Fibroblast of skin of abdomen (primary cell): ENCODE measurements at places on chromosomes 3 and 15.

DNA sequence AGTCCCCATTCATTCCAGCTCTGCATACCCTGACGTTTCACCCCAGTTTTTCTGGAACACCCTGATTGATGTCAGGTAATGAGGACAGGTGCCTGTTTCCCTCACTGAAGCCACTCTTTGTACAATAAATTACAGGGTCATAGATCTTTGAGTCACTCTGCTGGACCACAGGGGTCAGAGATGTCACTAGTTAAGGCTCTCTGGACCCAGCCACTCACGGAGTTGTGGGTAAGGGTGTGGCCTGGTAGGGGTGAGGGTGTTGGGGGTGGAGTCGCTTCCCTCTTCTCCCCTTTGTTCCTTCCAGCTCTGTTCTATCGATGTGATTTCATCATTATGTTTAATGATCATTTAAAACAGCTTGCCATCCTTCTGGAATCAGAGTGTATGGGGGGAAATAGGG, 512 bp downstream of the IQCF5 start:
- DNase-seq = no peak

DNA sequence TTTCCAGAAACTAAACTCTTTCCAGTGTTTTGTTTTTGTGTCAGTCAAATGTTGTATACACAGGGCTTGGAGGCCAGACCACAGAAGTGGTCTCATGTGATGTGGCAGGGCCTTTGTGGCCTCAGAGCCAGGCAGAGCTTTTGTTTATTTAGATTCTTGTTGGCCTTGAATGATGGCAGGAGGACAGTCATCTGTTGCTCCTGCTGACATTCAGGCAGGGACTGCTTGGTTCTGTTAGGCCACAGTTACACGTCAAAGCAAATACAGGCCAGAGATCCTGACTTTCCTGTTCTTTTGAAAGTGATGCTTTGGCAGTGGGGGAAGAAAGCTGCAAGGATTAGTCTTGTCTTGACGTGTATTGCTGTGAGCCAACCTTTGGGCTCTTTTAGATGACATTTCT, 325.1 kb downstream of the CACNA2D3 start:
- DNase-seq = no peak

DNA sequence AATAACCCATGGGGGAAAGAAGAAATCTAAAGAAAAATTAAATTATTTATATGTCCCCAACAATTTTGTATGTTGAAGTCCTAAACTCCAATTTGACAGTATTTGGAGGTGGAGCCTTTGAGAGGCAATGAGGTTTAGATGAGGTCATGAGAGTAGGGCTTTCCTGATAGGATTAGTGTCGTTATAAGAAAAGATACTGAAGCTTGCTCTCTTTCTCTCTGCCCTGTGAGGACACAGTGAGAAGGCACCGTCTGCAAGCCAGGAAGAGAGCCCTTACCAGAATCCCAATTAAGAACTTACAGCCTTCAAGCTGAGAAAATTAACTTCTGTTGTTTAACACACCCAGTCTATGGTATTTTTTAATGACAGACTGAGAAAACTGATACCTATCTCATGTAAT, 16.1 kb upstream of the OR5AC2 start:
- DNase-seq = no peak

DNA sequence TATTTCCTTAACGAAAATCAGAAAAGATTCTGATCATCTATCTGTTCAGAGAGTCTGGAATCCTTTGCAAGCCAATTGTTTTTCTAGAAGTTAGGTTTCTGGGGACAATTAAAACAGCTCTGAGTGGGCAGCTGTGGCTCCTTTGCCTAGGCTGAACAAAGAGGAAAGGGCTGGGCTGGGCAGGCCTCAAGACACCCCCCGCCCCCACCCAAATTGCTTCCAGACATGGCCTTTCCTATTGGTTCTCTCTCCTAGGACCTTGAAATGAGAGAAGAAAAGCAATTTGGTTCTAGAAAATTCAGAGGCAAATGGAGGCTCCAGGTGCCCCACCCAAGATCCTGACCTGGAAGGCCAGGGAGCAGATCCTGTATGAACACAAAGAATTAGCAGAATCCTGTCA, 2.3 kb upstream of the ADPGK start:
- DNase-seq = peak; percentile 42

DNA sequence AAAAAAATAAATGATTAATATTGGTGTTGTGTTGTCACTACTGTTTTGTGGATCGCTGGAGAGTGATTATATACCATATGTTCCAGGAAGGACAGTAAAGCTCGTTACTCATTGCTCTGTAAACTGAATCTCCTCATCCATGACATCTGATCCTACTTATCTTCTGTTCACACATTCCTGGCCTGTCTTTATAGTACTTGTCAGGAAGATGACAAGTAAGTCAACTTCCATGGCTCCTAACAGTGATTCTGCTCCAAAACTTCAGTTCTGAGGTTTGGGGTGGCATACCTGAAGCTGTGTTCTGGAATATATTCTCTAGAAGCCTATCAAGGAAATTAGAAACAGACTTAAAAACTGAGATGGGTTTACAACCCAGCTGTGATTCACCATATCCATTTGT, 288.9 kb downstream of the ZBBX start:
- peak; percentile 62 for DNase-seq

DNA sequence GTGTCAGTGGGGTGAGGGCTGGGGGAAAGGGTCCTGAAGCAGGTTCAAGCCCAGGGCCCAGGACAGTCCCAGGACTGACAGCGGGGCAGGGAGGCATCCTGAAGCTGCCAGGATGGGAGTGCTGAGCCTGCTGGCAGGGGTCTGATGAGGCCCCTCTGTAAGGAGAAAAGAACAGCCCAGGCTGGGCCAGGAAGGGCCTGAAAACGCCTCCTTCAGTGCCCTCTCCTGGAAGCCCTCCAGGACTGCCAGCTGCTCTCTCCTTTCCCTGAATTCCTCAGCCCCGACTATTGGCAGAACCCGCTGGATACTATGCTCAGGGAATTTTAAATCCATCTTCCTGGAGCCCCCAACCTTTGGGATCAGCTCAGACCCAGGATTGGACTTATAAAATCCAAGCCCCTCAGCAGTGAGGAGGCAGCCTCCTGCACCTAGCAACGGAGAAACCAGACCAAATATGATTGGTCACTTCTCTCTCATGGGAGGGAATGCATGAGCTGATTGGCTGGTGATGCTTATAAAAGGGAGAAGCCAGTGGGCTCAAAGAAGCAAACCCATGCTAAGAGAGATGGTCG, 203.5 kb upstream of the LINGO1 start:
- no peak for DNase-seq

DNA sequence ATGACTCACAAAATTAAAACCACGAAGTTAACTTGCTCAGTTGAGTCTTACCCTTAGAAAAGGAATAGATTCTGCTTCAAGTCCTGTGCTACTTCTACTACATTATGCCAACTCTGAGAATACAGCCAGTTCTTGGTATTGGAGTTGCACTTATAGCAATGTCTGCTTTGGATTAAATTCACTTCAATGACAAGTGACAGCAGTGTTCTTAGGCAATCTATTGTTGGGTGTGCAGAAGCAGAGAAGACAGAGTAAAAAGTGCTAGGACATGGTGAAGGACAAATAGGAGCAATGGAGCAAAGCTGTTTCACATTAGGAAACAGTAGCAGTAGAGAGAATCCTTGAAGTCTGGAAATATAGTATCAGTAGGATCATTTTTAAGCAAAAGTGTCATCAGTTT, 713.1 kb downstream of the SI start:
- DNase-seq = no peak

DNA sequence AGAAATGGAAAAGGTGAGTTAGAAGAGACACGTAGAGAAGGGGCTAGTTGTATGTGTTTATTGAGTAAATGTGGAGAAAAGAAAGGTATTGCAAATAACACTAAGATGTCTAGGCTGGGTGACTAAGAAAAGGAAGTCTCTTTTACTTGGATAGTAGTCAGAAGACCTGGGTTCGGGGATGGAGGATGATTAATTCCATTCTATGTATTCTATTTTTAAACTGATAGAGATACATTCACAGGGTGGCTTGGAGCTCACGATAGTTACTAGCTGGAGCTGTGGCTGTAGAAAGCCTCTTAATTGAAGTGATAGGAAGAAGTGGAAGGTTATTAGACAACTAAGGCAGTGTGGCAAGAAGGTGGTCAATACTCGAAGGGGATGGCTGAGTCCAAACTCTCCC, 65.9 kb upstream of the TNIK start:
- DNase-seq = peak; percentile 60

DNA sequence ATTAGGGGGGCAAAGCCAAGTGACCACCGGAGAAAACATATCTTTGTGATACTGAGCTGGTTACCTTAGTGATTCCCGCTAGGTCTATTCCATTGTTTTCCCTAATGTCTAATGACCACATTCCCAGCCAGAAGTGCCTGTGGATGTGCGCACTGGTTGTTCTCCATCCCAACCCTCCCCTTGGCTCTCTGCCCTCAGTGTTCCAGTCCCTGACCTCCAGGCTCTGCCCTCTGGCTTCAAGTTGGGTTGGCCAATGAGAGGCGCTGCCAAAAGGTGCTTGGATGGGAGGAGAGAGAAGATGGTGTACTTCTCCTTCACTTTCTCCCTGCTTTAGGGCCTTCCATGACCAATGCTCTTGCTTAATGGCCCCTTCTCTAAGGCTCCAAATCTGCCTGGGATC, 2.4 kb downstream of the COLQ start:
- DNase-seq = no peak

DNA sequence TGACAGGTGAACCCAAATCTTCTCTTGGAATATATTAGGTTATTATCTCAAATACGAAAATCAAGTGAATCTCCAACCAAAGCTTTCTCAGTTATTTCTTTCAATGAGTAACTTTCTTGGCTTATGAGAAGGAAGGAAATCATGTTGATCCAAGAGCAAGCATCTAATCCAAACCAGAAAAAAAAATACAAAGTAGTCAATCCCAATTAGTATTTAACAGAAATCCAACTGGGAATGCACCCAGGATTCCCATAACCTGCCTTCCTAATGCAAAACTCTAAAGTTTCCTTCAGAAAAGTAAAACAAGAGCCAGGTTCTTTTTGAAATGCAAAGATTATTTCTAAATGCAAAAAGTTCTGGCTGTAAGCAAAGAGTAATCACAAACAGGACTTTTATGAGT, 289.3 kb downstream of the SHOX2 start:
- DNase-seq = no peak

DNA sequence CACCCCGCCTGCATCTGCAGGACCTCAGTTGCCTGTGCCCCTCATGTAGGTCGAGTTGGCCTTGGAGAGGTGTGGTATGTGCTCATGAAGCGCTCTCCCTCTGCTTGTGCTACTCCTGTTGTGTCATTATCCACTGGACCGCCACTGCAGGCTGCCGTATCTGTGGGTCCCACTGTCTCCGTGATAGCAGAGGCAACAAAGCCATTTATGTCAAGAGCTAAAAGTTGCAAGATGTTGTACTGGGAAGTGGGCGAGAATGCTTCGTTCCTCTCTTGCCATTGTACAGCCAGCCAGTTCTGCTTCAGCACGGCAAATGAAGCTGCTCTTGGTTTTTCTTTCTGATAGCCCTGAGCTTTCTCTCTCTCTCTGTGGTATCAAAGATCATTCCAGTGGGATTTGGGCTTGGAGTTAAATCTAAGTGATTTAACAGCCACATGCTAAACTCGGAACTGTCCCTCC, 89.0 kb downstream of the TMEM212 start:
- no peak for DNase-seq

DNA sequence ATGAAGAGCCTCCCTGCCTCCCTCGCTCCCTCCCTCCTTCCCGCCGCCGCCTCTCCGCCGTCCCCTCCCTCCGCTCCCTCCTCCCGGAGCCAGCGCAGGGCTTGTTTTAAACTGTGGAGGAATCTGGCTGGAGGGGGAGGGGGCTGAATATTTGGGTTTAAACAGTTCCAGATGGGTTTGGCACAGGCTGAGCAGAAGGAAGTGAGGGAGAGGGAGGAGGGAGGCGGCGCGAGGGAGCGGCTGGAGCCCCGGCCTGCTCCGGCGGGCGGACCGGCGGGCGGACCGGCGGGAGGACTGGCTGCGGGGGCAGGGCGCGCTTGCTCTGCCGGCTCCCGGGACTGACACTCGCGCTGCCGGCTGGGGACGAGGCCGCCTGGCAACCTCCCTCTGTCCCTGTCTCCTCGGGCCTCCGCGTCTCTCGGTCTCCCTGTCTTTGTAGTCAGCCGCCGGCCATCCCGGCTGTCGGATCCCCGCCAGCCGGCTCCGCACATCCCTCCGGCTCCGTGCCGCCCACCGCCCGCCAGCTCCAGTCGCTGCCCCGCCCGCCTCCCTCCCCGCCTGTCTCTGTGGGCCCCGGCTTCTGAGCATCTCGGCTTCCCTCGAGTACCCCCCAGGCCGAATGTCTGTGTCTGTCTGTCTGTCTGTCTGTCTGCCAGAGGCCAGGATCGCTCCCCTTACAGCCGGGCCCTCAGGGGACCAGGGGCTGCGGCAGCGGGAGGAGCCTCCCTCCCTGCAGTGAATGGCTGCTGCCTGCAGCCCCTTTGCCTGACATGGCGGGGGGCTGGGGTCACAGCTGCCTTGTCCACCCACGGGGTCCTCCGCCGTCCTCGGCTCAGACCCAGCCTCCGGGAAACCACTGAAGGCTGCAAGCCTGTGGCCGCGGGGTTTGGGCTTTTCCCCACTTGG, 7.6 kb downstream of the EPHB3 start:
- peak; percentile 100 for DNase-seq

DNA sequence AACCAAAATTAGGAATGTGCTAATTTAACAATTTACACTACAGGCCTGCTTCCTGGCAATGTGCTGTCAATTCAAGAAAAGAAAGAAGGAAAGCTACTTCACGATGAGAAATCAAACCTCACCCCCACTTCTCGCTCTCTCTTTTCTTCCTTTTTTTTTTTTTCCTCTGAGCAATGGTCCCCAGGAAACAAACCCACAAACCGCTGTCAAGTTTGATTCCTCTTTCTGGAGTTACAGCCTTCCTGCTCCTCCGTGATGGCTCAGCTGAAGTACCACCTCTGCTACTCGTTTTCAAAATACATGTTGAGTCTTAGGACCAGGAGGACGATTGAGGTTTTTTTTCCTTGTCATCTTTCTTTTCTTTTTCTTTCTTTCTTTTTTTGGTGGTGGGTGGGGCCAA, 3.4 kb upstream of the TRIM71 start:
- DNase-seq = no peak

DNA sequence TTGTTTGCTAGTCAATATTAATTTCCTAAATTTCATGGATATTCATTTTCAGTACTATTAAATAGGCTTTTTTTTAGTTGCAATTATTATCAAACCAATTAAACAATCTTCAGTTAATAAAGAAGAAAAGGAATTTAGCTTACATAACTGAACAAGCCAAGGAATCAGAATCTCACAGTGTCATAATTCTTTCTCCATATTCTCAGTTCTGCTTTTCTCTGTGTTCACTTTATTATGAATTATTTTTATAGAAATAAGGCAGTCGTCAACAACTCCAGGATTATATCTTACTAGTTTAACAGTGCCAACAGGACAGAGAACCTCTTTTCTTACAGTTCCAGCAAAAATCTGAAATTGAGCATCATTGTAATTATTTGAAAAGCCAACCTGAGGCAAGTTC, 221.7 kb downstream of the CGGBP1 start:
- no peak for DNase-seq

- DNase-seq = peak; percentile 67
Measured at GRCh38 chr15:70762469-70763119, 764 bp downstream of the UACA start.
